ENCODE measurements at places on chromosomes 3 and 15.

DNA sequence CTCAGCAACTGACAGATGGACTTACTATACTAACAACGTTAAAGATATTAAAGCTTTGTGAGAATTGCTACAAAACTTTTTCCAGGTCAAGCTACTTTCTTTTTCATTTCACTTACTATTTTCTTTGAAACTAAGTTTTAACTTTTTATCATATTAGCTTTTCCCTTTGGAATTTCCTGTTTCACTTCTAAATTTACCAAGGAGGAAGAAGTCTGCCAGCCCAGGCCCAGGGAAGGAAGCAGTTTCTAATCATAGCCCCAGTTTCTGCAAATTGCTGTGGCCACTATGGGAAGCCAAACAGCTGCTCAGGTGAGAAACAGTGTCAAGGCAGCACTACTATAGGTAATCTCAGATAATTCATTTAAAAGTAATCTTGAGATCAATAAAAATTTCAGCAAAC is 18.4 kb downstream of the CYFIP1 start:
- DNase-seq = no peak

- DNase-seq = no peak
These were observed 6.4 kb downstream of the STRA6 start for GRCh38 chr15:74196175-74196574.

DNA sequence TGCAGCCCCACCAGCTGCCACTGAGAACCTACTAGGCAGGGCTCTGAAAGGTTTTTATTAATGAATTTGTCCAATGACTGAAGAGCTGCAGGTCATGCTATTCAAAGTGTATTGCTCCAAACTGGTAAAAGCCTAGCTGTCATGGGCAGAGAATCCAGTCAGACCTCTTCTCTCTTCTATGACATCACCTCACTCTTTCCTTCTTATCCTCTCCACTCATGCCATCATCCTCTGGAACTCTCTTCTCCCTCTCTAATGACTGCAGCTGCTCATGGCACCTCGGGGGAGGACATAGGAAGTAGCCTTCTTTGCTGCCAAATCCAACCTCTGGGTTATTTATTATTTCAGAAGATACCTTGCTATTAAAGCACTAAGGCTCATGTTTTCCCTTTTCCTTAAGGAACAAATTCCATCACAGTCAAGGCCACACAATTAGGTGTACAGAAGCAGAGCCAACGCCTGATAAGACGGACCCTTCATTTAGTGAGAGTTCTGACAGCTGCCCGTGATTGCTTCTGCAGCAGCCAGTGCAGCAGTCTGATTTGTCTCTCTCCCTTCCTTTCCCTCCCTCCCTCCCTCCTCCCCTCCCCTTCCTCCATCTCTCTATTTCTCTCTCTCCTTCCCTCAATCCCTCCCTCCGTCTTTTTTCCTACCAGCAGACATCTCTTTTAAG is 87.0 kb upstream of the ONECUT1 start:
- no peak for DNase-seq

DNA sequence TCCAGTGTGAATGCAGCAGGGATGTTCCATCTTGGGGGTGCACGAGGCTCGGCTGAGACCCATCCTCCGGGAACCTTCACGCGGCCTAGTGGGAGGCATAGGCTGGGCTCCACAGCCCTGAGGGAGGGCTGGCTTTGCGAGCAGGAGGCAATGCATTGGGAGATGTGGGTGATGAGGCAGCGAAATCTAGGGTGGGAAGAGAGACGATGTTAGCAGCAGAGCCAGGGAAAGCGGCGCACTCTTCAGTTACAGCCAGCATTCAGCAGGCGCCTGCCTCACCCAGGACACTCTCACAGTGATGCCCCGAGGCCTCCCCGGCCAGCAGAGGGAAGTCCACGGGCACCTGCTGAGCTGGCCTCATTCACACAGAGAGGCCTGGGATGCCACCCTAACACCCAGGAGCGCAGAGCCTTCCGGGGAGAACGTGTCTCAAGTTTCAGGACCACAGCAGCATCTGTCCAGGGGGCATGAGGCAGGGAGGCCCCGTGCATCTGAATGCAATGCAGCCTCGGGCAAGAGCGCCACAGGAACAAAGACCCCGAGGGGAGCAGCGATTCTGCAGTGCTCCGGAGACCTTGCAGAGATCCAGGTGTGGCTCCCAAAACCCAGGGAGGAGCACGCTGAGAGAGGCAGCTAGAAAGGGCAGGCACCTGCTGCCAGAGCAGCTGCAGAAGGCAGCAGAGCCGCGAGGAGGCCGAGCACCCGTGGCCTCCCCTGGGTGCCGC is 102.4 kb downstream of the NUP210 start:
- no peak for DNase-seq

- DNase-seq = peak; percentile 47
These were observed 3.5 kb upstream of the AHSG start for GRCh38 chr3:186609247-186609868.

DNA sequence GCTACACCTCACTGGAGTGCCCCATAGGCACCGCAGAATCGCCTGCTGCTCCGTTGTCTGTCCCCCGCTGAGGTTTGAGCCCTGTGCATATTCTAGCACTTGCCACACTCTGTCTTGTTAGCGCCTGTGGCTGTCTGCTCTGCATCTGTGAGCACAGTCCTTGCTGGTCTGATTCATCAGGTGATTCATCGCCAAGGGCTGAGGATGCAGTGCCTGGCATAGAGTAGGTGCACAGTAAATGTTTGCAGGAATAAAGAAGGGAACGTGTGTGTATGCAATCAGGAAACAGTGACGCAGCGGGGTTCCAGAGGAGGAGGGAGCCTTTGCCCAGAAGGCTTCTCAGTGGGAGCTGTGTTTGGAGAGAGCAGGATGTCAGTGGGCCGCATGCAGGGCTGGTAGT is 124.0 kb upstream of the PLXNA1 start:
- no peak for DNase-seq

GRCh38 chr3:152281133-152281713 is 12.5 kb downstream of the MBNL1 start:
- DNase-seq = peak; percentile 96

DNA sequence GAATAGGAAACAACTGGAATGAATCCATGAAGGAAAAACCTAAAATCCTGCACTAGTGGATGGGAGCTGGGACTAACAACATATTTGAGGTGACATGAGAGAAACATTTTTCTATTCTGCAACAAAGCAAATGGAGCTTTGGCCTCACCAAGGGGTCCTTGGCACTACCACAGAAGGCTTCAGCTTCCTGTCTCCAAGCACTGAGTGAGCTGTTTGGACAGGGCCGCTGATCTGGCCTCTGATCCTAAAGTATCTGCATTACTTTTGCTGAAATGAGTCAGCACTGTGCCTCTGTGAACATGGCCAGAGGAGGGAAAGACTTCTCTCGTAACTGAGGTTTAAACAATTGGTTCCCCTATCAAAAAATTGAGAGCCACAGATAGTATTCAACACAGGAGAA is 9.0 kb downstream of the ARPP21 start:
- no peak for DNase-seq

- DNase-seq = no peak
These were observed 37.5 kb downstream of the EMC4 start for GRCh38 chr15:34262362-34262761.
